ENCODE measurements at places on chromosomes 1 and 21. TPM values are rescaled to one million over a fixed set of nuclear protein-coding genes. Genes with fewer than 3 reads are reported as not detected.

- DNase-seq: no peak
These were observed 12.8 kb downstream of the THEMIS2 start for GRCh38 chr1:27885114-27885528.

DNA sequence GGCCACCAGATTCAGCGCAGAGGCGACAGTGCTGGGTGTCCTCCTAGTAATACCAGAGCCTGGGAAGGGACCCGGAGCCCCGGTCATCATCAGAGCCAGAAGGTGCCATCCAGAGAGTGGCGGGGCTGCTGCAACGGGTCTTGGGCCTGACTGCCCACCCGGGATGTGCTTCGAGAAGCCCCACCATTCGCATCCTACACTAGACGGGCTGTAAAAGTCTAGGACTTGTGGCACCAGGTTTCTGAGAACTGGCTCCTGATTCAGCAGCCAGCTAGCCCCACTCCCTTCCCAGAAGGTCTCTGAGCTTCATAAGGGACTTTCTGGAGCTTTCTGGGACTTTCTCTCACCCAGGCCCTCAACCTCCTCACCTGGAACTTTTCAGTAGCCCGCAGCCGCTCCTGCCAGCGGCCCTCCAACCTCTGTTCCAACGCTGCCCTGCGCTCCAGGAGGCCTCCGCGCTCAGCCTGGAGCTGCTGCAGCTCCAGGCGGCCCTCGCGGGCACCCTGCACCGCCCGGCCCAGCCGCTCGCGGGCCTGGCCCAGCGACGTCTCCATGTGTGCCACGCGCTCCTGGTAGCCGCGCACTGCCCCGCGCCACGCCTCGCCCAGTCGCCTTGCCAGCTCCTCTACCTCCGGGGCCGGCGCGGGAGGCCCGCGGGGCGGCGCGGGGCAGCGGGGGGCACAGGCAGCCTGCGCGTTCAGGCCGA lies 940 bp downstream of the NES start:
- DNase-seq: no peak

- DNase-seq: no peak
These were observed 215.0 kb upstream of the POU3F1 start for GRCh38 chr1:38261574-38261973.

- DNase-seq: peak; percentile 56
These were observed 89.3 kb upstream of the EDEM3 start for GRCh38 chr1:184843732-184844495.

DENND2C gene
- total RNA-seq: 0.30 TPM

Measured in activated T-helper 2 cell treated with anti-CD3 and anti-CD28 coated beads, Interferon-gamma antibody, Interleukin-2, Interleukin-4, amounts not matched to agents 10 μg/mL and 5 μg/mL and 100 μg/mL, durations not matched to agents 14 hours and 24 hours and 36 hours (primary cell).